ENCODE measurements at places on chromosomes 6 and 20.

DNA sequence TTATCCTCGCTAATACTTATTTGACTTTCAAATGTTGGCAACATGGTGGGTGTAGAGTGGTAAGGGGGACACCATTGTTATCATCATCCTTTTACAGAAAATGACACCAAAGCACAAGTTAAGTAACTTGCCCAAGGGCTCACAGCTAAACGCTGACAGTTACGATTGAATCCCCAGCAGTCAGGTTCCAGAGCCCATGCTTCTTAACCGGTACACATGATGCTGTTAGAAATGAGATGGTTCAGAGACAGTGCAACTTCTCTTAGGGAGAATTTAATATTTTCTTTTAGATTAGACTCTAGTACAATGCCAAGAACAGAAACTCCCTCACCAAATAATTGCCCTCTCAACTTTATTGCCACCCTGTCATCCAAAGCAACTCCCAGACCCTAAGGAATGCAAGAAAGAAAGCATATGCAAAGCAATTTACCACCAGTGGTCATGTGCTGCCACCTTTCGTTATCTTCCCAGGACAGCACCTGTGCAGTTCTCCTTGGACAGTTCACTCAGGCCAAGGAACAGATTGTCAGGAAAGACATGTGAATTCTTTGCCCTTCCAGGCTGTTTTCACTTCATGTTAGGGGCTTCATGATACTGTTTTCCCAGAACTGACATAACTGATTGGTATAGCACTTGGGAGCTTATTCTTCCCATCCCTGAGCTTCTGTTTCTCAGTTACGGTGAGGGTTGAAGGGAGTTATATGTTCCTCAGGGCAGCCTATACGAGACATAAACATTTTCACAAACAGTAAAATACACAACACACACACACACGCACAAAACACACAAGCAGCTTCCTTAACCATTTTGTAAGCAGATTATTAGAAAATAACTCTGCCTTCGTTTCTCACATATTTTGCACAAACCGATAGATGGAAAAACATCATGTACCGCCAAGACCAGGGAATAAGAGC lies 5.1 kb downstream of the HLA-DMA start:
- DNase-seq, result peak; percentile 64

GRCh38 chr6:43952746-43953145 lies 174.5 kb downstream of the MRPL14 start:
- no peak for DNase-seq

- no peak for DNase-seq
Measured at GRCh38 chr20:46046588-46047310, 17.7 kb downstream of the SLC12A5 start.

GRCh38 chr20:50286174-50286511 lies 95.5 kb downstream of the CEBPB start:
- no peak for DNase-seq

DNA sequence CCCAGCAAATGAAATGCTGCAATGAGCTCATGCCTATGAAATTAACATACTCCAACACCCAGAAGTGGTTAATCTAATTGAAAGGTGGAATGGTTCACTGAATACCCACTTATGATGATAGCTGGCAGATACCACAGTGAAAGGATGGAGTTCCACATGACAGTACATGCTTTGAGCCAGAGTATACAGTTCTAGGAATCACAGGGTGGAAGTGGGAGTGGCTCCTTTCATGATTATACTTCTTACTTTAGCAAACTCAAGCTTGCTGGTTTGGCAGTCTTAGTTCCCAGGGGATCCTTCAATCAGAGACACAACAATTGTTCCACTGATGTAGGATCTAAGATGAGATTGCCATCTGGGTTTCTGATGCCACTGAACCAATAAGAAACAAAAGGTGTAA lies 21.5 kb downstream of the CD164 start:
- DNase-seq, result no peak

GRCh38 chr6:48733581-48733980 lies 622.6 kb upstream of the PTCHD4 start:
- DNase-seq, result no peak

DNA sequence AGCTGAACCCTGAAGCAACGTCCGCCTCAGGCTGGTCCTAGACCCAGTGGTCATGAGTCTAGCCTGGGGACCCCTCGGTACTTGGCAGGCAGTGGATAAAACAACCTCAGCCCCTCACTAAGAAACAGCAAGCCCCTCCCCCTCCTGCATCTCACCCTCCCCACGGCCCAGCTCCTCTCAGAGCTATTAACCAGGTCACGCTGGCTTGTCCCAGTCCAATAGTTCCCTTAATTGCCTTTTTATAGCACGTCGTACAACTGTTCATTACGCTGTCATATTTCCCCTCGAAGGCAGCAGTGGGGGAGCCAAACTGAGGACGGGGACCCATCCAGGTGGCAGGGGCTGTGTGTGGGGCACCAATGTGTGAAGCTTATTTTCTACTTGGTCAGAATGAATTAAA lies 8.6 kb upstream of the SLC32A1 start:
- DNase-seq, result no peak

DNA sequence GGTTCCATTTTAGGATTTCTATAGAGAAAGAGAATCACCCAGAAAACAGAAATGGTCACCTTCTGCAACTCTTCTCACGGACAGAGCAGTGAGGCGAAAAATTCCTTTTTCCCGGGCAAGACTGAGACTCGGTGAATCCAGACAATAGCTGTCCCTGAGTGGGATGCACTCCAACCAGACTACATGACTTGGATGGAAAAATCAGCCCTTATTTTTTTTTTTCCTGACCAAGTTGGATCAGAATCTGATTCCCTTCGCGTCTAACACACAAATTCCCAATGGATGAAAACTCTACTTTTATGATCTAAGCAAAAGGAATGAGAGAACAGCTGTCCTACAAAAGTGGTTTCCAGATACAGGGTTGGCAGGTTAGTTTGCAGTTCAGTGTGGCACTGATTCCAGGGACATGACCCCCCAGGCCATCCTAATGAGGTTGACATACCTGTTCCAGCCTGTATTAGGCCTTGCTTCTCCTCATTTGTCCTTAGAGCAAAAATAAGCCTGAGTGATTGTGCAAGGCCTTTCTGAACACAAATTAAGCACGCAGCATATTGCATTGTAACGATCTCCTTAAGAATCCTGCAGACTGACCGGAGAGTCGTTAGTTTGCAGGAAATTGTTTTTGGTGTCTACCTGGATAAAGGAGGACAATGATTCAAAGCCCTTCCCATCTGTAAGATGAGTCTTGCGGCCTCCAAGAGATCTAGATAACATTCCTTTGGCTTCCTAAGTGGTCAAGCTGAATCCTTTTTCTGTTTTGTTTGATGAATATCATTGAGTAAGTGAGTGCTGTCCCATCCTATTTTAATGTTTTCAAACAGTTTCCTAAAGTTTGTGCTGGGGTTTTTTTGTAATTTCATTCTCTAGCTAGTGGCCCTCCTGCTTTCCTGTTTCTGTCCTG lies 1.5 kb upstream of the NEDD9 start:
- DNase-seq, result no peak

- no peak for DNase-seq
Measured at GRCh38 chr6:108419474-108419873, 124.6 kb downstream of the AFG1L start.

DNA sequence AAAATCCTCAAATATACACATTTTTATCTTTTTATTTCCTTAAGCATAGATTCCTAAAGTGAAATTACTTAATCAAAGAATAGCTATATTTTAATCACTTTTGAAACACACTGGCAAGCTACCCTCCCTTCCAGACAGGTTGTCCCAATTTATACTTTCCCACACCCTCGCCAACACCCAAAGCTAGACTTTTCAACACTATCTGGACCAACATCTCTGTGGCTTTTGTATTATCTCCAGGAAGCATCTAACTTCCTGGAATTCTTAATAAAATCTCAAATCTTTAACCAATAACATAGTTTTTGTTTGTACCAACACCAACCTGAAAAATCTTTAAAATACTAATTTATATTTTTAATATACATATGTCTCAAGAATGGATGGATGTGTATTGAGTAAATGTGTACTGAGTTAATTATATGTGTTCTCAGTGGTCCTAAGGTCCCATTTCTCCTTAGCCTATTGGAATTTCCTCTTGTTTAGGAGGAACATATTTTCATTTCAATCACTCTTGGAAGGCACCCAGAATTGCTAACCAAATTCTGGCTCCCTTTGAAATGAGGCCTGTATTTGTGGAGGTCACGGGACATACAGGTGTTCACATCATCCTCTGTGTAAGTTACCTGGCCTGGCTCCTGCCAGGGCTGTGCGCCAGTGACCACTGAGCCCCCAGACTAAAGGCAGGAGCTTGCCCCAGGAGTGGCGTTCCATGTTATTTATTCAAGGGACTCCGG lies 17.4 kb upstream of the GFOD1 start:
- no peak for DNase-seq

- DNase-seq, result no peak
Measured at GRCh38 chr20:3483784-3484183, 13.0 kb downstream of the ATRN start.

DNA sequence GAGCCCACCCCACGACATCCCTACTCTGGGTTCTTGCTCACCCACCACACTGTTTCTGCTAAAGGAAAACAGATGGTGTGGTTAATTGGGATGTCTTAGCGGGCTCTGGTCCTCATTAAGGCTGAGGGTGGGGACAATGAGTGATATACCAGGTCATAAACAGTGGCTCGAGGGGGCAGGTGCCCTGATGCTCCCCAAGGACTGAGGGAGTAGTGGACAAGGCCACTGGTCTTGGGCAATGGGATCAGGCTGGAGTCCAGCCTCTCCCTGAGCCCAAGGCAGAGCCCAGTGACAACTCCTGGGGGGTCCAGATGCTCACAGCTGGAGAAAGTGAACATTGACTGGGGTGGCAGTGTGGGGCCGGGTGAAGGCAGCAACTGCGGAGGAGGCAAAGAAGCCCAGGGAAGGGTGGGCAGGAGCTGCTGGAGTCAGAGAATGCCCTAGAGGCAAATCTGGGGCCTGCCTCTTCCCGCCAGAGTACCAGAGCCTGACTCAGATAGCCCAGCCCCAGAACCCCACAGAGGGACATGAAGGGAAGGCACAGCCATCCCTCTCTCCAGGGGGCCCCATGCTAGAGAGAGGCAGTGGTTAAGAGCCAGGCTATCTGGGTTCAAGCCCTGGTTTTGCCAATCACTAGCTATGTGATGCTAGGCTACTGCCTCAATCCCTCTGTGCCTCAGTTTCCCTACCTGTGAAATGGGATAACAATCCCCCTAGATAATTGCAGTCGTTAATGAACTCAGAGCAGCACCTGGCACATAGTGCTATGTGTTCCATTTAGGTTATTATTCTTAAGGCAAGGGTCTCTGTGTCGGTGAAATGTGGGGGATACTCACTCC lies 72.3 kb downstream of the MRPL14 start:
- no peak for DNase-seq

DNA sequence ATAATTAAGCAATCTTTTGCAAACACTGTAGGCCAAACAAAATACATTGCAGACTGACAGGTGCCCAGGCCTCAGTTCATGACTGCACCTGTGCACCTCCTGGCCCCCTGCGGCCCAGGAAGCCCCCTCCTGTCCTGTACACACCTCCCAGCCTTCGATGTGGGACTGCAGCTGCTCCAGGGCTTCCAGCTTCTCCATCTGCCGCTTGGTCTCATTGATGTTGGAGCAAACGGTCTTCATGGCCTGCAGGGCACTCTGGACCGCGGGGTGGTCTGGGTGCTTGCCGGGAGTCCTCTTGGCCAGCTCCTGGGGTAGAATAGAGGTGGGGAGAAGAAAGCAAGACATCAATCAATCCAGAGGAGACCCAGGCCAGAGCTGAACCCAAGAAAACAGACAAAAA lies 119.7 kb downstream of the PREX1 start:
- DNase-seq, result no peak

DNA sequence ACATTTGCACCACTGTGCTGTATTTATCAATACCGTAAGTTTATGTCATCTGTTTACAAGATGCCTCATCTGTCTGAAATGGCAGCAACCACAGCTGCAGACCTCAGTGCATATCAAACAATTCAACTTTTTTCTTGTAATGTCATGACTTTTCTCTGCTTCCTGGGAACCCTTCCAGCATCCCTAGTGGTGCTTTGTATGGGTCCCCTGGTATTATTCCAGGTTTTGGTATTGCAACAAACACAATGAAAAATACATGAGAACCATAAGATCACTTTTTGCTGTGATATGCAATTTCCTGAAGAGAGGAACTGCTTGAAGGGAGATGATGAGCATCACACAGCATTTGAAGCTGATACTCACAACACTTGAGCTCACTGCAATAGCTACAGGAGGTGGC lies 12.0 kb upstream of the TXNDC5 start:
- no peak for DNase-seq

- DNase-seq, result peak; percentile 14
Measured at GRCh38 chr20:45409521-45410272, 1.6 kb downstream of the DBNDD2 start.

DNA sequence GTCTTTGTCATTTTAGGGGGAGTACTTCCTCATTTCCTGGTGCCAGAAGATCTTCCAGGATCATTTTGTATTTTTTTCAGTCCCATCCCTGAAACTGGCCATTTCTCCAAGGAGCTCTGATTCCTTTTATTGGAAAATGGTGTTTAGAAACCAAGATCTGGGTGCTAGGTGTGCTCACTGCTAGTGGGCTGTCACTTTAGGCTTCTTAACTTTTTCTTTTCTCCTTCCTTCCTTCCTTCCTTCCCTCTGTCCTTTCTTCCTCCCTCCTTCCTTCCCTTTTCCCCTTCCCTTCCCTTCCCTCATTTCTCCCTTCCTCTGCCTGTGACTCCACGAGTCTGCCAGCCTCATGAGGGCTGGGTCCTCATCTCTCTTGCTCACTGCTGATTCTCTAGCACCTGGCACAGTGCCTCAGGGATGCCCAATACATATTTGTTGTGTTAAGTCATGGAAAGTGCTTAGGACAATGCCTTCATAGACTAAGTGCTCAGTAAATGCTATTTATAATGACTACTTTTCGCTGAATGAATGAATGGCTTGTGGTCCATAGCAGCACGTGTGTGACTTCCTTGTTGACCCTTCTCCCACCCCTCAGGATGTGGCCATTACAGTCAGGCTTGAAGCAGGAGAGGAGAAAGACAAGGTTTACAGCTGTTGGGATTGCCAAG lies 36.9 kb downstream of the APCDD1L start:
- no peak for DNase-seq

GRCh38 chr6:149181304-149181703 lies 136.2 kb upstream of the TAB2 start:
- peak; percentile 7 for DNase-seq
